ENCODE measurements at places on chromosomes 16 and 17. TPM values are rescaled to one million over a fixed set of nuclear protein-coding genes. Genes with fewer than 3 reads are reported as not detected.

DNA sequence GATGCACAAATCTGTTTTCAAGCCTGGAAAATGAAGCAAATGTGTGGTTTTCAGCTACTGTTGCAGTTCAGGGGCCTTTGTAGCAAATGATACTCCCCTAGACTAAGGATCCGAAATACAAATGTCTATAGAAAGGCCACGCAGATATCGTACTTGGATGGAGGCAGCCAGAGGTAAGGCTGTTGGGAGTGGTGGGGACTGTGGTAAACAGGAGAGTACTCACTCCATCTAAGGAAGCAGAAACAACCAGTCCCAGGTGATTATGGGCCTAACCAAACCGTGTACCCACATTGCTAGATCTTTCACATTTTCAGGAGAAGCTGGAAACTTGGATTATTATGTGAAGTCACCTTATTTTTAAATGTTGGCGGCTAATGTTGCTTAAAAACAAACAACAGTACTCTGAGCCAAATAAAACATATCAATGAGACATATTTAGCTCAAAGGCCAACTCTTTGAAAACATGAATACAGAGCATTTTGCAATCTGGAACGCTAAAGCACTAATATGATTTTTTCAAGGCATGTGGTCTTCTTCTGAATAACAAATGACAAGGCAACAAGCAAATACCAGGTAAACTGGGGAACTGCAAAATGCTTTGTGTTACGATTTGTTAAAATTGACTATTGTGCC lies 110.1 kb downstream of the YPEL2 start:
- no peaks in the 10 kb centered on the region for H3K27me3 ChIP-seq
- H3K36me3 ChIP-seq = no peaks in the 10 kb centered on the region
- DNase-seq = no peak
- H3K27ac ChIP-seq = peak overlapping the region; percentile 76

DNA sequence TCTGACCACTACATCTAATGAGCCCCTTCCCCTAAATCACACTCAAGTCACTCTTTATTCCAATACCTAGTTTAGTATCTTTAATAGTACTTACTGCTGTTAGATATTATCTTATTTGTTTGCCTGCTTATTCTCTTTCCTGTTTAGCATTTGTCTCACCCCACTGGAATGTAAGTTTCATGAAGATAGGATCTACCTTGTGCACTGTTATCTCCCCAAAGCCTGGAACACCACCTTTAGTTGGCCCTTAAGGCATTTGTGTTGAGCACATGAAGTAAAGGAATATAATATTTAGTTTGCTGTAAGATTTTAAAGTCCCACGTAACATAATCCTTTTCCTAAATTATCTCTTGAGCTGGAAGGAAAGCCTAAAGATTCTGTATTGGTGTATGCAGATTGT lies 50.2 kb downstream of the VPS35L start:
- DNase-seq = no peak
- H3K27ac ChIP-seq = peak overlapping the region; percentile 47
- peaks cover 63% of the 10 kb centered on the region for H3K36me3 ChIP-seq
- H3K4me3 ChIP-seq = no peak overlapping the region

- H3K27me3 ChIP-seq = no peaks in the 10 kb centered on the region
- H3K4me1 ChIP-seq = peaks cover 67% of the 10 kb centered on the region
- peak overlapping the region; percentile 90 for H3K27ac ChIP-seq
- peak overlapping the region; percentile 24 for H3K4me3 ChIP-seq
- H3K36me3 ChIP-seq = no peaks in the 10 kb centered on the region
- no peak for DNase-seq
These were observed 28.9 kb downstream of the ADCY9 start for GRCh38 chr16:4087099-4087885.

DNA sequence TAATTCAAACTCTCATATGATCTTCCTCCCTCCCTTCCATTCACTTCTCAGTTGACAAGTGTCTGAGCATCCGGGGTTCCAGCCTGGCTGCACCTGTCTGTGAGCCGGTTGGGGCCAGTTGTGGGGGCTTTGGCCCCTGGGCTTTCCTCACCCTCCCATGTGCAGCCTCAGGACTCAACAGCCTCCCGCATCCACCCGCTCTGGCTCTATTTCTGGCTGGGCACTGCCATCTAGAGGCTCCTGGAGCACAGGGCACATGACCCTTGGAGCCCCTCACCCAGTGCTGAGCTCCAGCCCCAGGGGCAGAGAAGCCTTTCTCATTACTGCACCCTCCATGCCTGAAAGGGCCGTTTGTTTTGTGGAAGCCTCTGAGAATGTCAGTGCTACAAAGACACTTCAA lies 43.3 kb downstream of the HAPSTR1 start:
- H3K27ac ChIP-seq = no peak overlapping the region
- H3K36me3 ChIP-seq = no peaks in the 10 kb centered on the region
- no peaks in the 10 kb centered on the region for H3K4me1 ChIP-seq
- H3K4me3 ChIP-seq = no peak overlapping the region
- no peaks in the 10 kb centered on the region for H3K27me3 ChIP-seq

GRCh38 chr17:63503341-63503705 lies 19.8 kb upstream of the KCNH6 start:
- no peak for DNase-seq
- no peak overlapping the region for H3K27ac ChIP-seq
- H3K36me3 ChIP-seq = no peaks in the 10 kb centered on the region
- H3K27me3 ChIP-seq = peaks cover 9% of the 10 kb centered on the region
- no peak overlapping the region for H3K4me3 ChIP-seq
- no peaks in the 10 kb centered on the region for H3K4me1 ChIP-seq

GRCh38 chr16:2286550-2286949 lies 18.6 kb upstream of the RNPS1 start:
- H3K36me3 ChIP-seq = no peaks in the 10 kb centered on the region
- no peak overlapping the region for H3K4me3 ChIP-seq
- H3K4me1 ChIP-seq = no peaks in the 10 kb centered on the region
- no peak overlapping the region for H3K27ac ChIP-seq
- DNase-seq = no peak
- H3K27me3 ChIP-seq = no peaks in the 10 kb centered on the region

GRCh38 chr16:1678500-1679098 lies 520 bp downstream of the JPT2 start:
- peaks cover 6% of the 10 kb centered on the region for H3K4me1 ChIP-seq
- peaks cover 3% of the 10 kb centered on the region for H3K36me3 ChIP-seq
- H3K27me3 ChIP-seq = no peaks in the 10 kb centered on the region
- DNase-seq = no peak
- peak overlapping the region; percentile 71 for H3K27ac ChIP-seq
- peak overlapping the region; percentile 81 for H3K4me3 ChIP-seq

DNA sequence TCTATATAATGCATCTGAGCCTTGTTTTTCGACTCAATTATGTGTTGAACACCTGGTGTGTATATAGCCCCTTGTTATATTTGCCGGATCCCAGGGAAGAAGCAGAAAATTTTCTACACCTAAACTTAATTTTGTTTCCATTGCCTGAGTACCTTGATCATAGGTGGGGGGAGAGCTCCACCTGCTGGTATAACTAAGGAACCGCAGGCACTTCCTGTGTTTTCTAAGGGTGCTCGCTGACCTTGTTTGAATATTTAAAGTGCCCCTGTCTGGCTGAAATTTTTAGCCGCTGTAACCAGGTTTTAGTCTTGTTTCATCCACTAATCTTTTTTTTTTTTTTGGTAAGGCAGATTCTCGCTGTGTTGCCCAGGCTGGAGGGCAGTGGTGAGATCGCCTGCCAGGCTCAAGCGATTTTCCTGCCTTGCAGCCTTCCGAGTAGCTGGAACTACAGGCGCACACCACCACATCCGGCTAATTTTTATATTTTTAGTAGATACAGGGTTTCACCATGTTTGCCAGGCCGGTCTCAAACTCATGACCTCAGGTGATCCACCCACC lies 6.5 kb upstream of the NUBP1 start:
- no peaks in the 10 kb centered on the region for H3K36me3 ChIP-seq
- H3K4me1 ChIP-seq = peaks cover 20% of the 10 kb centered on the region
- no peaks in the 10 kb centered on the region for H3K27me3 ChIP-seq
- H3K4me3 ChIP-seq = peak overlapping the region; percentile 19

- H3K4me1 ChIP-seq = no peaks in the 10 kb centered on the region
- no peak overlapping the region for H3K4me3 ChIP-seq
- peaks cover 16% of the 10 kb centered on the region for H3K27me3 ChIP-seq
- DNase-seq = no peak
- H3K36me3 ChIP-seq = no peaks in the 10 kb centered on the region
- H3K27ac ChIP-seq = no peak overlapping the region
These were observed 115.5 kb upstream of the NLRP1 start for GRCh38 chr17:5699814-5700213.

FOXF1 gene
- total RNA-seq = not detected

NGFR gene
- 2.2 TPM for total RNA-seq

KRTAP9-8 gene
- total RNA-seq = not detected

CCL7 gene
- total RNA-seq = not detected

ACSM5 gene
- 3.1 TPM for total RNA-seq

KRT24 gene
- total RNA-seq = not detected

KIFC3 gene
- 17.8 TPM for total RNA-seq

KCNG4 gene
- not detected for total RNA-seq
